Naive thymus-derived CD4-positive, alpha-beta T cell (primary cell): ENCODE measurements at places on chromosomes 3 and 15. TPM values are rescaled to one million over a fixed set of nuclear protein-coding genes. Genes with fewer than 3 reads are reported as not detected.

FSD2 gene
- not detected for total RNA-seq

TARS3 gene
- total RNA-seq = 20.5 TPM

CYP8B1 gene
- not detected for total RNA-seq

CKMT1B gene
- total RNA-seq = not detected

GRM7 gene
- not detected for total RNA-seq

LRRIQ4 gene
- total RNA-seq = not detected

RHOV gene
- 0.25 and 0.39 TPM in 2 replicates for total RNA-seq

PLA1A gene
- not detected in 2 replicates for total RNA-seq

CCDC9B gene
- total RNA-seq = 2.0 TPM

PLSCR5 gene
- not detected in 2 replicates for total RNA-seq

GRIP2 gene
- not detected for total RNA-seq

PLSCR2 gene
- 0.82 TPM for total RNA-seq

DZIP1L gene
- not detected for total RNA-seq
